ENCODE measurements at places on chromosomes 4 and X.
A peak's percentile ranks its signal among the peaks of the same experiment; 100 is the strongest.

- no peak for DNase-seq
Measured at GRCh38 chrX:131734621-131735020, 190.7 kb downstream of the OR13H1 start.

GRCh38 chr4:151641167-151641566 lies 119.6 kb downstream of the GATB start:
- no peak for DNase-seq

GRCh38 chrX:119694601-119695534 lies 1.9 kb upstream of the SEPTIN6 start:
- DNase-seq = no peak

- peak; percentile 75 for DNase-seq
Measured at GRCh38 chrX:43166874-43167273, 388.9 kb upstream of the PPP1R2C start.

- no peak for DNase-seq
Measured at GRCh38 chr4:813900-814299, 12.0 kb downstream of the CPLX1 start.

- no peak for DNase-seq
Measured at GRCh38 chrX:14802943-14803710, 69.7 kb downstream of the FANCB start.

DNA sequence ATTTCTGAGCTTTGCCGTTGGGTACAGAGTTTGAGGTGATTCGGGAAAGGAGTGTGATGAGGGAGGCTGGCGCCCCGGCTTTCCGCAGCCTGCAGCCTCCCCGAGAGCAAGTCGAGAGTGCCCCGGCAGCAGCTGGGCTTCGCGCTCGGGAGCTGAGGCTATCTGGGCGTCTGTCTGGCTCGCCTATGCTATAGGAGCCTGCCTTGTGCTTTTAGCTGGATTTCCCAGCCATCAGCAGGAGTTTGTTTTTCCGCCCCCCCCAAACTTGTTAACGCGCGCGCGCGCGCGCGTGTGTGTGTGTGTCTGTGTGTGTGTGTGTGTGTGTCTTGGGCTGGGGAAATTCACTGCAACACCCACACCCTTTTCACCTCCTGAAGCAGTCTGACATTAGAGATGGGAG lies 765 bp upstream of the DGKK start:
- no peak for DNase-seq

DNA sequence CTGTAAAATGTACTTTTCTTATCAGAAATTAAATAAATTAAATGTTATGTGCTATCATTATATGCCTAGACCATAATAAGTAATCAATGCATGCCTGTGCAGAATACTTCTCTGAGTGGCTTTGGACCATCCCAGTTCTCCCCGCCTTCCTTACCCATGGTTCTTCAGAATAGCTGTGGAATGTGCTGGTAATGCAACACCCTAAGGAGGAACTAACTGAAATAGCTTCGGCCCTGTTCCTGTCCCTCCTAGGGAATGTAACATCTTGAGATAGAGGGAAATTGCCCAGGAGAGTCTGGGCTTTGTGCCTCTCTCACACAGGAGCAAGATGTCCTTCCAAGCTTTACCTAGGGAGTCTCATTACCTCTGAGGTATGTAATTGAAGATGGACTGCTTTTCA lies 693.6 kb upstream of the HS3ST1 start:
- DNase-seq = no peak

- no peak for DNase-seq
Measured at GRCh38 chrX:16635596-16635995, 14.4 kb upstream of the S100G start.

- no peak for DNase-seq
Measured at GRCh38 chr4:142356801-142357200, 489.3 kb downstream of the INPP4B start.

GRCh38 chrX:111402344-111402743 lies 9.6 kb downstream of the DCX start:
- peak; percentile 57 for DNase-seq

GRCh38 chr4:82394896-82395295 lies 21.1 kb upstream of the HNRNPD start:
- DNase-seq = no peak

DNA sequence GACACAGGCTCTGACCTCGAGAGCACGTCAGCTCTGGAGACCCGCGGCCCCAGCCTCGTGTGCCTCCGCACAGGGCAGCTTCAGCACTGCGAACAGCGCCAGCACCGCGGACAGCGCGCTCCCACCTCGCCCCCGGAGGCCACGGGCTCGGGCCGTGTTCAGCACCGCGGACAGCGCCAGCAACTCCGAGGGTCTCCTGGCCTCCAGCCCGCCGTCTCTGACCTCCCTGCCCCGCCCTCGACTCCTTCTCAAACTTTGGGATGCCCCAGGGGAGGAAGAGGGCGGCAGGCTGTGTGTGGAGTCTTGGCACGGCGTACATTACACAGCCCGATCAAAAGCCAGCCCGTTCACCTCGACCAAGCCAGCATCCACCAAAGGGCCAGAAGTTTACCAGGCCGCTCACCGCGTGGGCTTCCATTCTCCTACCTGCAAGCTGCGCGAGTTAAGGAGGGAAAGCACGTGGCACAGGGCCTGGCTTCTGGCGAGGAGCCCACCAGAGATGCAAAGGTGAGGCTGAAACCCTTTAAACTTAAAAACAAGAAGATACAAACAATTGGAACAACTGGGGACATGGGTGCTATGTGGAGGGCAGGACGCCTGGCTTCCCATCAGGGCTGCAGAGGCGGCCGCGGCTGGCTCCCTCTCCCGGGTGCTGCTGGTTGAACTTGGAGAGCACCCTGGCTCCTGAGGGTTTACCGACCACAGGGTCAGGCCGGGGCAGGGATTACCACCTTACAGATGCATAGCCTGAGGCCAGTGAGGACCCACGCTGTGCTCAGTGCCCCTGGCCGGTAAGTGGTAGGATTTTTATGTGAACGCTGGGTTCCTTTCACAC lies 4.5 kb upstream of the NKX1-1 start:
- no peak for DNase-seq

DNA sequence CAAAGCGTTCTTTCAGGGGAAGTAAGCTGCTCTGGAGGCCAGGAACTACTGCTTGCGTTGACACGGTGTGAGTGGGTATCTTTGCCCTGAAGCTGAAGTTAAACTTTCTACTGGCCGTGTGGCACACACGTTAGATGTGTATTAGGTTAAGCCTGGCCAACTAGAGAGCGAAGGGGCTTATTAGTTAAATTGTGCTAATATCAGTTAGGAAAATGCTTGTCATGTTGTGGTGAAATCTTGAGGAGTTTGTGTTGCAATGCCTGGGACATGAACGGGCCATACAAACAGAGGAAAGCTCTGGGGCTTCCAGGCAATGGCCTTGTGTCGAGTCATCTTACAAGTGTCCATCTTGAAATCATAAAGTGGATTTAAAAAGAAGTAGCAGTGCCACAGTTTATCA lies 62.6 kb downstream of the NSUN7 start:
- no peak for DNase-seq

- no peak for DNase-seq
Measured at GRCh38 chrX:13996650-13997049, 33.0 kb downstream of the GEMIN8 start.

- DNase-seq = no peak
Measured at GRCh38 chr4:150302553-150302952, 224.3 kb downstream of the DCLK2 start.

DNA sequence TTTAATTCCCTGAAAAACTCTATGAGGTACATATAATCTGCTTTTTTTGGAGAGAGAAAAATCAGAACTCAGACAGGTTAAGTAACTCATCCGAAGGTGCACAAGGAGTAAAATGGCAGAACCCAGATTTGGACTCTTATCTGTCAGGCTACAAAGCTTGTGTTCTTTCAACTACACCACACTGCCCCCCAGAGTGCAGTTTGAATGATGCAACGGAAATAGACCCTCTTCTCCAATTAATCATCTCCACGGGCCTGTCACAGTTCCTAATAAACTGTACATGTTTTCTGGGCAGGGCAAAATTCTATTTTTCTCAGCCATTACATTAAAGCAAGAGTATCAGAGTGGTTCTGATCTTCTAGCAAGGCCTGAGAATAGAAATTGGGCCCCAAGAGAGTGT lies 35.3 kb upstream of the DCX start:
- DNase-seq = peak; percentile 80

DNA sequence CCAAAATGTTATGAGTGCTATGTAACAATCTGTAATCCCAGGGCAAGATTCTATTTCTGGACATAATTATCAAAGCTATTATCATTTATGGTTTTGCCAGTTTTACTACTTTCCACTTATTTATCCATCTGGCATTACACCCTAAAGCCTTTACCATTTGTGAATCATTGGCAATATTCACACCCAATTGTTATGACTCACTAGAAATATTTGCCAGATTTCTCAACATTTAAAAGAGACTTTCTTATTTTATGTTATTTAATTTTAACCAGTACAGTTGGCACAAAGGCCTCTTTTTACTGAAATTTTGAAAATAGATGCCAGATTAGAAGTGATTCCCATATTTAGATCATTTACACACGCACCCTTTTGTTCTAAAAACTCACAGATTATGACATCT lies 242.7 kb upstream of the WDFY3 start:
- no peak for DNase-seq

DNA sequence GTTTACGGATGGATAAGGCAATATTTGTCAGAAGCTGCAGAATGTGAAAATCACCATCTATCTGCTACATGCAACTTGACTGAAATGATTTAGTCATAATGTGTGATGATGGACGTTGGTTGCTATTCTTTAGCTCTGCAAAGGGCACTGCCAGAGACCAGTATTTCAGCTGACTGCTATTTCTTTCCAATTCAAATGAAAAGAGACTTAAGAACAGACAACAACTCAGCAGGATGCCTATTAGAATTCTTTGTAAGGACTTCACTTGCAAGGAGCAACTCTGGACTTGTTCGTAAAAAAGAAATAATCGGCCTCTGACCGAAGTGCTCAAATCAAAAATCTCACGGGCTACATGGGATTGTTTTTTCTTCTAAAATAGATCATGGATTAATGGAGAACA lies 262.7 kb downstream of the DHX15 start:
- no peak for DNase-seq

GRCh38 chr4:53015681-53016080 lies 153.6 kb downstream of the RASL11B start:
- peak; percentile 26 for DNase-seq

GRCh38 chr4:72186714-72187113 lies 154.9 kb downstream of the NPFFR2 start:
- no peak for DNase-seq

GRCh38 chr4:129668092-129668491 lies 572.1 kb downstream of the C4orf33 start:
- DNase-seq = no peak

DNA sequence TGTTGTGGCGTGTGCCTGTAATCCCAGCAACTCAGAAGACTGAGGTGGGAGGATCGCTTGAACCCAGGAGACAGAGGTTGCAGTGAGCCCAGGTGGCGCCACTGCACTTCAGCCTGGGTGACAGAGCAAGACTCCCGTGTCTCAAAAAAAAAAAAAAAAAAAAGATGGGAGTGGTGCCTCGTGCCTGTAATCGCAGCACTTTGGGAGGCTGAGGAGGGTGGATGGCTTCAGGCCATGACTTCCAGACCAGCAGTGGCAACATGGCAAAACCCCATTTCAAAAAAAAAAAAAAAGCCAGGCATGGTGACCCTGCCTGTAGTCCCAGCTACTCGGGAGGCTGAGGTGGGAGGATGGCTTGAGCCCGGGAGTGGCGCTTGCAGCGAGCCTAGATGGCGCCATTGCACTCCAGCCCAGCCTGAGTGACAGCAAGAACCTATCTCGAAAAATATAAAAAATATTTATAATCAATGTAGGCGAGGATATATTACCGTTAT lies 27.0 kb downstream of the EIF2S3 start:
- no peak for DNase-seq

Measured in NCI-H2081 treated with DMSO at 0.1 percent for 48 hours (cell line).